ENCODE measurements at places on chromosomes 12 and 14. TPM values are rescaled to one million over a fixed set of nuclear protein-coding genes. Genes with fewer than 3 reads are reported as not detected.

The EPYC gene
- not detected for total RNA-seq

DNA sequence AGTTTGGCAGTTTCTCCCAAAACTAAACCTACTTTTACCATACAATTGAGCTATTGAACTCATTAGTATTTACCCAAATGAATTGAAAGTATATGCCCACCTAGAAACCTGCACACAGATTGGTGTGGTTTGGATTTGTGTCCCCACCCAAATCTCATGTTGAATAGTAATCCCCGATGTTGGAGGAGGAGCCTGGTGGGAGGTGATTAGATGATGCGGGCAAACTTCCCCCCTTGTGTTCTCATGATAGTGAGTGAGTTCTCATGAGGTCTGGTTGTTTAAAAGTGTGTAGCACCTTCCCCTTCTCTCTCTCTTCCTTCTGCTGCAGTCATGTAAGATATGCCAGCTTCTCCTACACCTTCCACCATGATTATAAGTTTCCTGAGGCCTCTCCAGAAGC lies 4.0 kb upstream of the KRT6C start:
- DNase-seq: no peak

GRCh38 chr14:34970665-34971064 lies 12.1 kb upstream of the SRP54 start:
- DNase-seq: no peak

DNA sequence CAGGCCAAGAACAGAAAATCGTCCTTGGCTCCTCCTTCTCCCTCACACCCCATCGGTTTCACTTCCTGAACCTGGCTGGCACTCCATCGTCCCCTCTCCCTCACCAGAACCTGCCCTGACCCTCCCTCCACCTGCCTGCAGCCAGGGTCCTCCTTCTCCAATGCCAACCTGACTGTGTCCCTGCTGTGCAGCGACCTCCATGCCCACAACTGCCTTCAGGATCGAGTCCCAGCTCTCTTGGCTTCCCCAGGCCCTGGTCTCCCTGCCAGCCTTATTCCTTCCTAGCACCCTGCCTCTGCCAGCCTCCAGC lies 19.8 kb downstream of the HVCN1 start:
- no peak for DNase-seq

- no peak for DNase-seq
Observed at GRCh38 chr14:22794551-22794951, 20.7 kb downstream of the SLC7A7 start.

DNA sequence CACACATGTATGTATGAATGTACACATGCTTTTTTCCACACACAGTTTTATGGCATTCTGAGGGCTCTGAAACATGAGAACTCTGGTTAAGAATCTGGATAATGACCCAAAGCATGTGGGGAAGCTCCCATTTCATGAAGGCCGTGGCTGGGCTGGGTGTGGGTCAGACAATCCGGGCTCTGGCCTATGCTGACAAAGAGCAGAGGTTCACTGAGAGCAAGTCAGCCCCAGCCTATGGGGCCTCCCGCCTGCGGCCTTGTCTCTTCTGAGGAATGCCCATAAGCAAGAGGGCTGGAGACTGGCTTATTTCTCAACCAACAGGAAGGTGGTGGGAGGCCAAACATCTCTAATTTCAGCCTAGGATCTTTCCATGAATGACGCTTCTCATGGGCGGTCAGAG lies 8.5 kb downstream of the MYH6 start:
- no peak for DNase-seq

Measured in activated CD8-positive, alpha-beta T cell treated with anti-CD3 and anti-CD28 coated beads for 36 hours (primary cell).